ENCODE measurements at places on chromosomes 7 and 10. TPM values are rescaled to one million over a fixed set of nuclear protein-coding genes. Genes with fewer than 3 reads are reported as not detected.

Gene AKR1C8
- 0.54 TPM for polyA plus RNA-seq

Gene ZNF239
- 8.2 TPM for polyA plus RNA-seq

Gene AKR1C1
- polyA plus RNA-seq: 183 TPM

Gene HDAC9
- polyA plus RNA-seq: 15.9 TPM

Gene MRLN
- polyA plus RNA-seq: not detected

Gene CRPPA
- polyA plus RNA-seq: 0.05 TPM

Gene STK32C
- 36.2 TPM for polyA plus RNA-seq

Gene ELFN1
- 11.8 TPM for polyA plus RNA-seq

Gene MOGAT3
- not detected for polyA plus RNA-seq

Gene HTR5A
- polyA plus RNA-seq: 0.14 TPM

Gene MMRN2
- not detected for polyA plus RNA-seq

Gene SYNPO2L
- polyA plus RNA-seq: not detected

Gene LBX1
- polyA plus RNA-seq: not detected

Gene TWIST1
- not detected for polyA plus RNA-seq

Gene NODAL
- polyA plus RNA-seq: 0.46 TPM

Gene OR6V1
- not detected for polyA plus RNA-seq

Gene CRYGN
- polyA plus RNA-seq: not detected

Gene HKDC1
- 0.07 TPM for polyA plus RNA-seq

Gene MBL2
- not detected for polyA plus RNA-seq

Gene OPN1SW
- polyA plus RNA-seq: 1.9 TPM

Gene CD36
- 0.31 TPM for polyA plus RNA-seq

Gene GJD4
- not detected for polyA plus RNA-seq

Gene RNF148
- not detected for polyA plus RNA-seq

Gene PSD
- 68.8 TPM for polyA plus RNA-seq

Measured in neural cell (in vitro differentiated cells).